ENCODE measurements at places on chromosomes 6 and 20. TPM values are rescaled to one million over a fixed set of nuclear protein-coding genes. Genes with fewer than 3 reads are reported as not detected.

Gene SLC29A1
- total RNA-seq = 58.1 TPM

Gene RAMACL
- 7.8 TPM for total RNA-seq

Gene CD40
- 29.0 TPM for total RNA-seq

Gene CTCFL
- total RNA-seq = not detected

Gene PHACTR3
- 0.60 TPM for total RNA-seq

Gene BHLHE23
- not detected for total RNA-seq

Gene GINS1
- total RNA-seq = 3.8 TPM

Gene SSTR4
- not detected for total RNA-seq

DNA sequence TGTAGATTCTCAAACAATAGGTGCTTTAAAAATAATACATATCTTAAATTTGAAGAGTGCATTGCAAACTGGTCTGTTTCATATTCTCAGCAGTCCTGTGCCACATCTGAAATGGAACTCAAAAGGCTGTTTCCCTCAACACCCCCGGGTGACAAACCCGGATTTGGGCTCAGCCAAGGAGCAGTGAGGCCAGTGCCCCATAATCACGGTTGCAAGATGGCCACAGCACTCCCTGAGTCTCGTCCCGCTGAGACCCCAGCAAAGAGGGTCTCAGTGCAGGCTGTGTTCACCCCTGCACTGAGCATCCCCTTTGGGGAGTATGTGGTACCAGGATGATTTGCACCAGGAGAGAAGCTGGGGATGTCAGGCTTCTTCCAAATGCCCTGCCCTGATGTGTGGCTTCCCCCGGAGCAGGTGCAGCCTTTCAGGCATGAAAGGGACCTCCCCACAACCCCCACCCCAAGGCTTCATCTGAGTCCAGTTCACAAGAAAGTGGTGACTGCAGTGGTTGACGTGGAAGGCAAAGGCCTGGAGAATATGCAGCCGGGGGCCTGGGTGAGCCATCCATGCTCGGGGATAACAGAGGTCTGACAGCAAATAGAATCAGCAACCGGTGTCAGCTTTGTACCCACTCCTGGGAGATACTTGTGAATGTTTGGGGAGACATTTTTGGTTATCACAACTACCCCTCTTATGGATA lies 202.9 kb downstream of the SYNDIG1 start:
- DNase-seq = no peak

GRCh38 chr6:372336-372911 lies 19.1 kb upstream of the IRF4 start:
- DNase-seq = no peak

GRCh38 chr6:167226791-167227190 lies 64.3 kb upstream of the UNC93A start:
- DNase-seq = no peak

DNA sequence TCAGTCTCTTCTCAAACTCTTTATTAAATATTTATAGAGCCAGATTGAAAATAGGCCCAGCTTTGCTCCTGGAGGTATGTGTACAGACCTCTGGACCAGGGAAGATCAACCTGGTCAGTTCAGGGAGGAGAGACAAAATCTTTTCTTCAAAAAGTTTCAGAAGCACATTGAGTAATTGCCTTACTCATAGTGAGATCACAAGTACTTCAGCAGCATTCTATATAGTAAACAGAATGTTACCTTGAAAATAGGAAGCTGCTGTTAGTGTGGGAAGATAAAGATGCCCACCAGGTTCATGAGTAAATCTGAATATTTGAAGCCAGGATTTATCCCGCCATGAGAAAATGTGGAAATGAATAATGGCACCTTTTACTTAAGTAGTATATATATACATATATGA lies 665.9 kb upstream of the CITED2 start:
- DNase-seq = no peak

DNA sequence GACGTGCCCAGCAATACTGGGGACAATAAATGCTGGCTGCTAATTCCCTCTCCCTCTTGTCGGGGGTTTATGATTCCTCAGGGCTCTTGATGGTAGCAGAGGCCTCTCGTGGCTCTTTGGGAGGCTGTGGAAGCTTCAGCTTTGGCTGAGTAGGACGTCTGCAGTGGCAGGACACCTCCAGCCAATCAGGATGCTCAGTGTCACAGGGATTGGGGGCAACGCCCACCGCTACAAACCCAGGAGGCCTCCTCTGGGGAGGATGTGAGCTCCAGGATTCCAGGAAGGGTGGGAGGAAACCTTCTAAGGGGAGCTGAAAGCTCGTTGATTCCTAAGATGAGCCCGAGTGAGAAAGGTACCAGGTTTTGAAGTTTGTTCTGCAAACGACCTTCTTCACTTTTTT lies 19.4 kb downstream of the RSPO4 start:
- no peak for DNase-seq

- DNase-seq = no peak
Observed at GRCh38 chr6:147892476-147892875, 384.0 kb downstream of the SAMD5 start.

- DNase-seq = no peak
Observed at GRCh38 chr6:128464790-128465189, 55.6 kb downstream of the PTPRK start.

DNA sequence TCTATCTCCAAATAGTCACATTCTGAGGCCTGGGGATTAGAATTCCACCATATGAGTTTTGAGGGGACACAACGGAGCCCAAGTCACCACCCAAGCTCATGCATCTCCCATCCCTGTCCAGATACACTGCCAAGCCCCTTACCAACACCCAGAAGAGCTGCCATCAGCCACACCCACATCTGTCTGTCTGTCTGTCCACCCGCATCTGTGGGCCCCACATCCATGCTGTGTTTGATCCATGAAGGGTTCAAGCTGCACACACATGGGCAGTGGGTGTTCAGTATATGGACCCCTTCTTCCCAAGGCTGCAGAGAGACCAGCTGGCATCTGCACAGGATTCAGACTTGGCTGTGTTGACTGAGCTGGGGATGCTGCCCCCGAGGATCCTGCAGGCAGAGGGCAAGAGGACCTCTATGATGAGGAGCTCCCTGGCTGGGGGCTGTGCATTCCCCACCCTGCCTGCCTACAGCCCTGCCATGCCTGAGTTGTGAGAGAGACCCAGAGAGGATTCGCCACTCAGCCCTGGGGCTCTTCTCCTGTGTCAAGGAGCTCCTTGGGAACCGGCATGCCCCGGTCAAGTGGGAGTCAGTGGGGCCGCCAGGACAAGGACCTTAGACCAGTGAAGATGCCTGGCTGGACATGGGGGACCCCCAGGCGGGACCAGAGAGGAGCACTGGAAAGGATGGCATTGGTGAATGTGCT lies 206.4 kb downstream of the SYNDIG1 start:
- no peak for DNase-seq

DNA sequence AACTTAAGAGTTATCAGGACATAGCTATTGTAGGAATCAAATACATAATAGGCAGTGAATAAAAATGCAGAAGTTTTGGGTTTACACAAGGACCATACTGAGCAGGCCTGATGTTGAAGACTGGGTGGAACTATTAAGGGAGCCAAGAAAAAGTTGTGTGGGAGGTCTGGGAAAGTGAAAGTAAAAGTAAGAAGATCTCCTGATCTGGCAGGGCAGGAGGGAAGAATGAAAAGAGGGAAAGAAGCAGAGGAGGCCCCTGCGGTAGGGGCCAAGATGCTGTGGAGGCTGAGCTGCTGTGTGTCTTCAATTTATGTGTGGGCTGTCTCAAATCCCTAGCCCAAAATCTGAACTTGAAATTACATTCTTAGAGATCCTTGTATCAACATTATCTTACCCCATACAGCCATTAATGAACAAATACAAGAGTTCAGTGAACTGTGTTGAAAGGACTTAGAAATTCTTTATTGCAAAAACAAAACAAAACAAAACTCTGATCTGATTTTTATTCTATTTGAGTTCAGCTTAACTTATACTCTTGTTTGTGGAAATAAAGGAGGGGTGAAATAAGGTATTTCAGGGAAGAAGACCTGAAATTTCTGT lies 1183.8 kb downstream of the HACE1 start:
- no peak for DNase-seq

GRCh38 chr20:50848846-50849673 lies 54.2 kb downstream of the BCAS4 start:
- DNase-seq = no peak

Data from ureter (tissue), 1 donor.